ENCODE measurements at places on chromosomes 5 and 9. TPM values are rescaled to one million over a fixed set of nuclear protein-coding genes. Genes with fewer than 3 reads are reported as not detected.

- DNase-seq: no peak
Observed at GRCh38 chr5:14339468-14339867, 196.3 kb downstream of the TRIO start.

- no peak for DNase-seq
Observed at GRCh38 chr5:57513785-57514184, 31.2 kb upstream of the ACTBL2 start.

GRCh38 chr9:128149001-128149701, at the start of gene LCN2:
TSS of gene LCN2 (plus strand) at chr9:128149453. CDS start at chr9:128149526, 73 bp downstream.
- DNase-seq: peak; percentile 58

- no peak for DNase-seq
Observed at GRCh38 chr9:105355781-105356180, 92.1 kb upstream of the FSD1L start.

- no peak for DNase-seq
Observed at GRCh38 chr5:111229221-111229835, 5.1 kb downstream of the CAMK4 start.

- DNase-seq: peak; percentile 61
Observed at GRCh38 chr5:6686915-6687409, 26.3 kb upstream of the TENT4A start.

DNA sequence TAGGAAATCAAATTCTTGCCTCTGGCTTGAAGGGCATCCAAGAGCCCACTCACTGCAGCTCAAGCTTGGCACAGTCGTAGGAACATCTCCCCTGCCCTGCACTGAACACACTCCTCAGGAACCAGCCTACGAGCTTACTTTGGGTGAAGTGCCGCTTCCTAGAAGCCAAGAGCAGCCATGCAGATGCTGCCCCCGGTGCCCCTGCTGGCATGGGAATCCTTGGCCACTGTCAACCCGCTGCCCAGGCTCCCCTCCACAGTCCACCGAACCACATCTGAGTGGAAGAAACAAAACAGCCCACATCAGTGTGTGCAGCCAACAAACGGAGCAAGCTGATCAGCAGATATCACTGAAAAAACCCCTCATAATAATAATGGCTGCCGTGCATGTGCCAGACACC, 89.8 kb downstream of the TMEM215 start:
- DNase-seq: no peak

- DNase-seq: no peak
Observed at GRCh38 chr9:108282872-108283271, 572.9 kb downstream of the ACTL7B start.

Gene YTHDC2
- 27.7 TPM for polyA plus RNA-seq

Gene SPATA31C1
- 0.16 TPM for polyA plus RNA-seq

Gene MPDZ
- polyA plus RNA-seq: 37.9 TPM

Gene PRDM9
- polyA plus RNA-seq: not detected

Gene NRG2
- polyA plus RNA-seq: 1.4 TPM

Gene PCDHB14
- 7.2 TPM for polyA plus RNA-seq
